ENCODE measurements at places on chromosomes 4 and X.
A peak's percentile ranks its signal among the peaks of the same experiment; 100 is the strongest.

DNA sequence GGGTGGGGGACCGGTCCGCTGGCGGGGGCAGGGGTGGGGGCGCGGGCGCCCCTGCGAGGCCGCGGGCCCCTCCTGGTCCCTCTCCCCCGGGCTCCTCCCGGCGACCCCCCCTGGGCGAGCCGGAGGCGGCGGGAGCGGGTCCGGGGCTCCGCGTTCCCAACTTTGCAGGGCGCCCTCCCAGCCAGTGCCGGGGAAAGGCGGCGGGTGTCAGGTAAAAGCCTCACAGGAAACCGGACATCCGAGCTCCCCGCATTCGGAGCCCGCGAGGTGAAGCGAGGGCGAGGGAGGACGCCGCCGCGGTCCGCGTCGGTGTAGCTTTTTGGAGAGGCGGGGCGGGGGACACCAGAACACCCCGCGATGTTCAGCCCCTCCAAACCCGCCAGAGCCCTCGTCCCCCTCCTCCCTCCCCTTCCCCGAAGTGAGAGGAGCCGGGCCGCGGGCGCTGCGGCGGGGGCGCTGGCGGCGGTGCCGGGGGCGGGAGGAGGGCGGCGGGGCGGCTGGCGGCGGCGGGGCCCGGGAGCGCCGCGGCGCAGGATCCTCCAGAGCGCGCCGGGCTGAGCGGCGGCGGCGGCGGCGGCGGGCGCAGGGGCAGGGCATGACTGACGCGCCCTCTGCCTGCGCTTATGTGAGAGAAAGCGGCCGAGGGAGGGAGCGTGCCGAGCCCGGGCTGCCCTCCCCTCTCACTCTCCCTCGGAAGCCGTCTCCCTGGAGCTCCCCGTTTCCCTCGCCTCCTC is at the start of gene VEGFC:
VEGFC (minus strand) TSS at position 597 of the 734 bp plus-strand sequence. CDS start 611 bp downstream, outside the sequence.
- peak; percentile 32 for DNase-seq

DNA sequence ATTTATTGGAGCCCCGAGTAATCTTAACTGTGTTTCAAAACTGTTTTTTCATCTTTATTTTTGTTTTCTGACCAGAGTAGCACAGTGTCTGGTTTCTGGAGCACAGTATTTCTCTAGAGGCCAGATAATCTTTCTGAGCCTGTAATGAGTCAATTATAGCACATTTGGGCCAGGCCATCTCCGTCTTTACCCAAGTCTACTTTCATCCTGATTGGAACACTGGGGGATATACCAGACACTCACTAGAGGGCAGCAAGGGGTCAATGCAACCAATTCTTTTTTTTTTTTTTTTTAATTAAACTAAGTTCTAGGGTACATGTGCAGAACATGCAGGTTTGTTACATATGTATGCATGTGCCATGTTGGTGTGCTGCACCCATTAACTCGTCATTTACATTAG is 282.0 kb downstream of the ARHGAP24 start:
- peak; percentile 6 for DNase-seq

GRCh38 chr4:142156256-142156655 is 519.9 kb downstream of the IL15 start:
- no peak for DNase-seq

DNA sequence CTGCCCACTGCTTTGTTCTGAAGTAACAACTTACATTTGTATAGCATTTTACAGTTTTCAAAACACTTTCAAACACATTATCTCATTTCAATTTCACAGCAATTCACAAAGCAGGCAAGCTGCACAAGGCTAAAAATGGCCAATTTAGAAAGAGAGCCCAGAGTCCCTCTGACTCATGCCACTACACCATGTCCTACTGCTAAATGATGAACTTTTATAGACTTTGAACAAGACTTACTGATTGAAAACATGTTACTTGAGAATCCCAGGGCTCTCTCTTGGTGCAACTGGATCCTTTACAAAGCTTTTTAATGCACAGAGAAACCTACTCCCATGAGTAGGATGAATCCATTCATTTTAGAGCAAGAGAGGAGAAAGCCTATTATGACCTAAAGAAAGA is 5.8 kb upstream of the G3BP2 start:
- no peak for DNase-seq

DNA sequence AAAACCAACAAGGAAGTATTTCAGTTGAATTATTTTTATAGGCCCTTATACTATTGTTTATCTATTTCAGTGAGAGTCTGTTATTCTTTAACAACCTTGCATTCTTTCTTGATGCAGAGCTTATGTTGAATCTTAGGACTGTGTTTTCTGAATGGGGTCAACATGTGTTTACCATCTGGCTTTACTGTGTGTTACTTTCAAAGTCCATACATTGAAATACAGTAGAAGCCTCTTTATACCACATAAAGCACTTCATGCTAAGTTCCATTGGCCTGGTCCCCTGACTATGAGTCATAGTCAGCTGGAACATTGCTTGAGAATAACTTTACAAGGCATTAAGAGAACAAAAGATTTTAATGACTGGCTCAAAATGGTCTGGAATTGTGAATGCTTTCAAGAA is 152.6 kb downstream of the GASK1B start:
- no peak for DNase-seq

- DNase-seq: no peak
Observed at GRCh38 chr4:84573385-84574068, 9.4 kb upstream of the CDS1 start.

DNA sequence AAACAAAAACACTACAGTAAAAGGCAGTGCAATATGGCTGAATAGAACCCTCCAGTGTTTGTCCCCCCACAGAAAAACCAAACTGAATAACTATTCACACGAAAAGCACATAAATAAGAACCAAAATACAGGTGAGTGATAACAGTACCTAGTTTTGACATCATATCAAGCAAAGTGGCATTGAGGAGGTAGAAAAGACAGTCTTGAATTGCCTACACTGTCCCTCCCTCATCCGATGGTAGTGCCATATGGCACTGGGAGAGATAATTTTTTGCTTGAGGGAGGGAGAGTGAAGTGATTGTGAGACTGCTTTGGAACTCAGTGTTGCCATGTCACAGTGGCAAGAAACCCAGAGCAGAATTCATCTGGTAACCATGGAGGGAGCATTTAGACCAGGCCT is 99.2 kb downstream of the GPR174 start:
- DNase-seq: no peak

- no peak for DNase-seq
Observed at GRCh38 chr4:182145334-182145905, 97.8 kb upstream of the TENM3 start.

GRCh38 chr4:121182296-121182695 is 18.2 kb upstream of the TNIP3 start:
- no peak for DNase-seq

DNA sequence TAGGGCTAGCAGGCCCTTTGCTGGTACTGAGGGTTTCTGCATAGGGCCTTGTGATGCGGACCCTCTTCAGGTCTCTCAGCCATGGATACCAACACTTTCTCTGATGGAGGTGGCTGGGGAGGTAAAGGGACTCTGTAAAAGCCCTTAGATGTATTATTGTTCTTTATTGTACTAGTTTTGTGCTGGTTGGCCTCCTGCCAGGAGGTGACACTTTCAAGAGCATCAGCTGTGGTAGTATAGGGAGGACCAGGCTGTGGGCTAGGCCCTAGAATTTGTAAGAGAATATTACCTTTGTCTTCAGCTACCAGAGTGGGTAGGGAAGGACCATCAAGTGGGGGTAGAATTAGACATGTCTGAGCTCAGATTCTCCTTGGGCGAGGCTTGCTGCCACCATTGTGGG is 936.3 kb downstream of the CENPC start:
- no peak for DNase-seq

GRCh38 chr4:154779362-154779947 is 1.6 kb upstream of the RBM46 start:
- no peak for DNase-seq

DNA sequence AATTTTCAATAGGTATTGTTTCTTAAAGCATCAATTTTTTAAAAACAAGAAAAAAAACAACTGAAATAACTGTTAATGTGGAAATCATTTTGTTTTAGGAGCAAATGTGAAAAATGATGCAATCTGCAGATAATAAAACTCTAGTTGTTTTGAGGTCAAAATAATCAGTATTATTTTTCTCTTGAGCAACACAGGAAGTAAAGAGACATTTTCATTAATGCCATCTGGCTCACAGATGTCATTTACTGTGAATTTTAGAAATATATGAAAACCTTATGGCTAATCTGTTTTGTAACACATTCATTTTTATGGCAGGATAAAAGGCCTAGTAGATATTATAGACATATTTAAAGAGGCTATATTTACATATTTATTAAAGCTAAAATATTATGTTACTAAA is 141.6 kb downstream of the PCDH18 start:
- no peak for DNase-seq

DNA sequence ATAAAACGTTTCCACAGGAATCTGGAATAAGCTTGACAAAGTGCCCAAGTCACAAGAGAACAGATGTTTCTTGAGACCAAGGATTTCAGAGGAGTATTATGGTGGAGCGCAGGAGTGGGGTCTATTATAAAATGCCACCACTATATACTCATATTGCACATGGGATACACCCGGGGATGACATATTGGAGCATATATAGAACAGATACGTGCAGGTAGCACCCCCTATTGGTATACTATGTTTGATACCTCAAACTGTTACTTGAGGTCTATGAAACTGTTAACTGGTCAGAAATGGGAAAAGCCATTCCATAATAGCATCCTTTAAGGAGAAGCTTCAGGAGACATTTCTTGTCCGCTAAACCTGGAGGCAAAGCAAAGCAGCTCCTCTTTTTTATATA is 86.0 kb downstream of the PCYT1B start:
- DNase-seq: peak; percentile 9

DNA sequence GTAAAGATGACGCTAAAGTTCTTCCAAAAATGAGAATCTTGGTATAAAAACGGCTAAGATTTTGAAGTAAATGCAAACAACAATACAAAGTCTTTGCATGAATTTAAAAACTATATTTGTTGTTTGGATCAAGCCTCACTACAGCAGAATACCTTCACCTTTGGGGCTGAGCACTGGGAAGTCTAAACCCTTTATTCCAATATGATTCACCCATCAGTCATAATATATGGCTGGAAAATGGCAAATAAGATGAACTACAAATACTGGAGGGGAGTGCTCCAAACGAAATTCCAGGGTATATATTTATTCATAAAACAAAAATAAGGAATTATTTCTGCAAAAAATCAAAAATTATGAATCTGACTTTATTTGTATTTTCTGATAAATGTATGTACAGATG is 138.4 kb downstream of the SCFD2 start:
- no peak for DNase-seq

GRCh38 chr4:83356899-83357661 is 22.4 kb upstream of the HPSE start:
- DNase-seq: no peak

DNA sequence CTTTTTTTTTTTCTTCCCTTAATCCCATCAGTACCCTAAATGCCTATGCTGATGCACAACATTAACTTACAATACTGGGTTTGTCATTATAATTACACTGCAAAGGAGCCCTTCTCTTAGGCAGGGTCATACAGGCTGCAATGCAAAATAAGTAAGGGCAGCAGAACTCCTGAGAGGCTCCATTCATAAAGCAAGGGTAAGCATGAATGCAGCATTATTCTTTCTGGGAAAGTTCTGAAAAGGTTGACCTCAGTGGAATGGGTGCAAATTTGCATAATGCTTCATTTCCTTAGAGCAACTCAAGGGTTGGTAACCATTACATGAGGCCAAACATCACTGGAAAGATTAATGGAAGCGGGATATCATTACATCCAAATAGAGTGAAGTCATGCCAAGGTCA is 789.2 kb downstream of the KLHL13 start:
- no peak for DNase-seq

GRCh38 chr4:35250761-35251160 is 993.6 kb downstream of the ARAP2 start:
- DNase-seq: no peak

DNA sequence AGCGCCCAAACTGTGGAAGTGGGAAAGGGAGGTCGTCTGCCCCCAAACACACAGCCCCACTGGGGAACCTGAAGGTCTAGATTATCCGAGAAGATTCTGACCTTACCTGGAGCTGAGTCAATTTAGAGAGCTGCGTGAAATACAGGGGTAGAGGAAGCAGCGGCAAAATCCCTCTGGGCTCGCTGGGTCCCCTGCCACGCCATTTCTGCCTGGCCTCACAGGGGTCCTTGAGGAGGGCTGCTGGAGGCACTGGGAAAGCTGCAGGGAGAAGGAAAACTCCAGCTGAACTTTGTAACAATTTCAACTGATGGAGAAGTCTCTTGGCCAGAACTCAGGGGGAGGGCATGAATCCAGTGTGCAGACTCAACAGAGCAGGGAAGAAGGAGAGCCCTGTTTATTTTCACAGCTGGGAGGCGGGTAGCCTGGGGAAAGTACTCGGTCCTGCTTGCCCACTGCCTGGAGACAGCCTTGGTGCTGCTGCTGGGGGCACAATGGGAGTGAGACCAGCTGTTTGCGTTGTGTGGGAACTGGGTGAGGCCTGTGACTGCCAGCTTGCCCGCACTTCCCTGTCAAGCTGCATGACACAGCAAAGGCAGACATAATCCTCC is 93.2 kb upstream of the MAPK10 start:
- DNase-seq: no peak

DNA sequence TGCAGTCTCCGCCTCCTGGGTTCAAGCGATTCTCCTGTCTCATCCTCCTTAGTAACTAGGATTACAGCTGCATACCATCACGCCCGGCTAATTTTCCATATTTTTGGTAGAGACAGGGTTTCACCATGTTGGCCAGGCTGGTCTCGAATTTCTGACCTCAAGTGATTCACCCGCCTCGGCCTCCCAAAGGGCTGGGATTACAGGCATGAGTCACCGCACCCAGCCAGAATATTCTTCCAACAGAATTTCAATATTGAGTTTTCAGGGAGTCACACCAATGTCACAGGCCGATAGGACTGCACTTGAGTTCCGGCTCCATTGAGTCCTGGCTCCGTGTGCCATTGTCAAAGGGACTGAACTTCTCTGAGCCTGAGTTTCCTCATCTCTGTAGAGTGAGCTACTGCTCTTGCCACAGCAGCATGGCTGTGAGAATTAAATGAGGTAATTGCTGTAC is 82.9 kb downstream of the CLCN4 start:
- no peak for DNase-seq

- DNase-seq: no peak
Observed at GRCh38 chrX:149453030-149453429, 52.1 kb downstream of the IDS start.

DNA sequence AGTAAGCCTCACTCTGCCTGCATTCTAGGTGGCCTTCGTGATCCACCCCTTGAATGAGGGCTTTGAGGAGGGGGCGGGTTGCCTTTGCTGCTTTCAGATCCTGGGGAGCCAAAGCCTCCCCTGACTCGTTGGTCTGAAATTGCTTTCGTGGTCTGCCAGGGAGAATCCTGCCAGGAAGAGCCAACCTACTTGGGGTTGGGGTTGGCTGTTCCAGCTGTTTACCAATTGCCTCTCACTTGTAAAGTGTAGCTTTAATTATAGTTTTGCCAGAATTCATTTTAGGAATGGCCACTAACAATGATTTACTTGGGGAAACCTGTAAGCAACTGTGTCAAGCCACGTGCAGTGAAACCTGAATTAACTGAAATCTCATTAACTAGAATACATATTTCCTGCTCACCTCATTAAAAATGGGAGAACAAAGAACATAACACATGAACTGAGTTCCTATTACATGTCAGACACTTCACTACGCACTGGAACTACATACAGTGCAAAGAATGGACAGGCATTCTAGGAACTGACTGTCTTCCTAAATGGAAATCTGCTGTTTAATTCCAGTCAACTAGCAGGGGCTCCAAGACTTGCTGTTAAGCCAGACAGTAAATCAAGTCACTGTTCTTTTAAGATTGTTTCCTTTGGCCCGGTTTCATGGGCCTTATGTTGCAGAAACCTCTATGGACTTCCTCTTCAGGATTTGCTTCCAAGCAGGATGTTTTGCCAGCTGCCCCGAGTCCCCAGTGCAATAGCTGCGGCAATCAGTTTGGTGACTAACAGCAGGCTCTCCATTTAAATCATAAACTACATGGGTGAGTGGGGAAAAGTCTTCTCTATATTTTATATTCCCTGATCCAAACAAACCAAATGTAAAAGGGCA is 16.4 kb upstream of the NKRF start:
- DNase-seq: no peak
